ENCODE measurements at places on chromosomes 4 and X.

- no peak for DNase-seq
Measured at GRCh38 chr4:3374011-3374645, 67.6 kb upstream of the HGFAC start.

- DNase-seq, result no peak
Measured at GRCh38 chr4:34419871-34420270, 1824.4 kb downstream of the ARAP2 start.

DNA sequence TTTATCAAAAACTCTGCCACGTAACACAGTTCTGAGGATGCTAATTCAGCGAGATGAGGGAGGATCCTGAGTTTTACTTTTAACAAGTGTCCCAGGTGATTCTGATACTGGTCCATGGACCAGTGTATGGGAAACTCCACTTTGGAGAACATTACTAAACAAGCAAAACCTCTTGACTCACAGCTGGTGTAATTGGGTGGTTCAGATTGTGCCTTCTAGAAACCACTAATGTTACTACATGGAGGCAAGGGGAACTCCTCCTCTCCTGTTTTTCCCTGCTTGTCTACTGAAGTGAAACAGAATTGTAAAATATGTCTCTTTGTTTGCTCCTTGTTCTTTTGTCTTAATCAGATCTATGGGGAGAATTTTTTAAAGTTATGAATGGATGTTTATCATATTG is 62.6 kb downstream of the FRAS1 start:
- no peak for DNase-seq

DNA sequence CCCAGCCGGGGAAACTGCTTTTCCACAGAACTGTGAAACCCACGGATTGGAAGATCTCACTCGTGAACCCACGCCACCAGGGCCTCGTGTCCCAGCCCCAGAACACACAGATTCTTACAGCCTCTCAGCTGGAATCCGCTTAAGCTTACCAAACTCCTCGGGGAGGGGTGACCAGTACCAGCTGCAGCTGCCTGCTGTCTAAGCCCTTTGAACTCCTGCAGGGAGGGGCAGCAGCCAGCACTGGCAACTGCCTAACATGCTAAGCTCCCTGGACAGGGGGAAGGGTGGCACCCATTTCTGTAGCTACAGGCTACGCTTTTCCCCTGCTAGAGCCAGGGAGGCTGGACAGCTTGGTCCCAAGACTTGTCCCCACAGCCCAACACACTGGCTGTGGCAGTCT is 38.4 kb downstream of the TBL1X start:
- DNase-seq, result no peak

DNA sequence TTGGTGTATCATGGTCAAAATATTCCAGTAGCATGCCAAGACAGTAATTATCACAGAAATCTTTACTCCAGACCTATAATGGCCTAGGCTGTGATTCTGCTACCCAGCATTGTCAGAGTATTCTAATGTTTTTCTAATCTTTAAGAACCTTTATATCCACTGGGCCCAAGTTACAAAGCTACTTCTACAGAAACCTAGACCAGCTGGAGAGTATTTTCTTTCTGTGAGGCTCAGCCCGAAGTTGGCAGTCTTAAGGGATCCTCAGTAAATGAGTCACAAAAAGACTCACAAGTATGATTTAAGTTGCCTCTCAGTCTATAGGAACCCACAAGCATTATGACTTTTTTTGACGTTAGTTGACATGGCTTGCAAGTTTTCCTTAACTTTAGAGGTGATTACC is 638.5 kb upstream of the FAM241A start:
- no peak for DNase-seq

All from neural crest cell (in vitro differentiated cells).